GM13976 (cell line): ENCODE measurements at places on chromosomes 5 and 9.

DNA sequence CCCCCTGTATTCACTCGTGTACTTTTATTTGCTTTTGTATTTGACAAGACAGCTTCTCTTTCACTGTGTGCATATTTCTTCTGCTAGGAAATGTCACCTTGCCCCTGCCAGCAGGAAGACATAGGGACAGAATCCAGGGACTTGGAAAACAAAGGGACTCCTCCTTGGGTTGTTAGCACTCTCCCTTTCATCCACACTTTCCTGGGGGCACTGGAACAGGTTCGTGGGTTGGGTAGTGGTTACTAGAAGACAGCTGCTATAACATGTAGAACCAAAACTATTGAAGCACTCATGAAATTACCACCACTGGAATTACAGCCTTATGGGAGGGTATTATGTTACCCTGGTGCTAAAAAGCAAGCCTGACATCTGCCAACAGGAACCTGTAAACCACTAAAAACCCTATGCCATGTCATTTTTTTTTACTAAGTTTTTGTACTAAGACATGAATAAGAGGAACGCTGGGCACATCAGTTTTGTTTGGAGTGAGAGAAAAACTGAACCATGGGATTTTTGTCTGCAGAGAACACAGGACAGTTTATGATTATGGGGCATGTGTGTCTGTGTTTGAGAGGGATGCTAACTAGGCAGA is 4.7 kb upstream of the CCL28 start:
- no peak for DNase-seq

DNA sequence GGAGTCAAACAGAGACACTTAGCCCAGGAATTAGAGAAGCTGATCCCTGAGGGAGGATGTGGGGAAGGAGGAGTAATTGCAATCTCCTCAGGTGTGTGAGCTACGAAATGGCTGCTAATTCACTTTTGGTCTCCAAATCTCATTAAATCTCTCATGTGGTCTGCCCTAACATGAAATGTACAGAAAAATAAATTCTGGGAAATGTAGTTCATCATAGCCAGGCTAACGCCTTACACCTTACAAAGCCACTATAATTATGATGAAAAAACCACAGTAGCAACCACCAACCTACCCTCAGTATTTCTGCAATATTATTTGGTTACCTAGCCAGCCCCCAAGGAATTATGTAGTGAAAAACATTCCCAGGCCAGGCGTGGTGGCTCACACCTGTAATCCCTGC is 354.0 kb downstream of the TMEM167A start:
- DNase-seq = no peak

DNA sequence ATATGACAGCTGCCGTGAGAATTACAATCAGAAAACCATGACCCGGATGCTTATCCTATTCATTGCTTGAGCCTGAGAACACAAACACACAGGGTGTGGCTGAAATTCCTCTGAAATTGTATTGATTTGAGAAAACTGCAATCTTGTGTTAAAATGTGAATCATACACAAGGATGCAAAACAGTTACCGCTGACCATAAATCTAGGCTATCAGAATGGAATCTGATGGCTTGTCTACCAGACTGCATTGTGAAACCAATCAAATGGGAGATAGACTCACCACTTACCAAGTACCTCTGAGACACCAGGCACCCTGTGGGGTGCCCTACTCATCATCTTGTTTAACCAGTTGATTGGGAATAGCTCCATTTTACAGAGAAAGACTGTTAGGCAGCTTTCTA is 188.7 kb upstream of the MSX2 start:
- no peak for DNase-seq

GRCh38 chr5:108168915-108169314 is 213.0 kb downstream of the FBXL17 start:
- no peak for DNase-seq

DNA sequence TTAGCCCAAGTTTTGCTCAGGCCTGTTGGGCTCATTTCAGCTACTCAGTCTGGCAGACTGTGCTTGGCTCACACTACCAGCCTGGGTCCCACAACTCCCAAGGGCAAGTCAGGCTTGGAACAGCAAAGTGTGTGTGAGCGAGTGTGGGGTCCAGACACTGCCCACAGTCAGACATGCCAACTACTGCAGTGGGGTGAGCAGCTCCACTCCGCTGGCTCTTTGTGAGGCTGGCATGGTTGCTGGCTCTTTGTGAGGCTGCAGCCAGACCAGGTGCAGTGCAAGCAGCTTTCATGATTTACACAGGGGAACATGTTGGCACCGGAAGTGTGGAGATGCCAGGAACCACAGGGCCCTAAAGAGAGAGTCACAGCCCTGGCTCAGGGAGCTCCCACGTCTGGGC is 606.7 kb upstream of the FAM174A start:
- DNase-seq = no peak

- no peak for DNase-seq
Observed at GRCh38 chr9:93463638-93464248, 10.4 kb upstream of the FAM120AOS start.

GRCh38 chr9:118222375-118222774 is 518.2 kb downstream of the TLR4 start:
- no peak for DNase-seq

- no peak for DNase-seq
Observed at GRCh38 chr9:117815948-117816347, 111.7 kb downstream of the TLR4 start.

- no peak for DNase-seq
Observed at GRCh38 chr9:107177857-107178256, 105.2 kb upstream of the RAD23B start.

DNA sequence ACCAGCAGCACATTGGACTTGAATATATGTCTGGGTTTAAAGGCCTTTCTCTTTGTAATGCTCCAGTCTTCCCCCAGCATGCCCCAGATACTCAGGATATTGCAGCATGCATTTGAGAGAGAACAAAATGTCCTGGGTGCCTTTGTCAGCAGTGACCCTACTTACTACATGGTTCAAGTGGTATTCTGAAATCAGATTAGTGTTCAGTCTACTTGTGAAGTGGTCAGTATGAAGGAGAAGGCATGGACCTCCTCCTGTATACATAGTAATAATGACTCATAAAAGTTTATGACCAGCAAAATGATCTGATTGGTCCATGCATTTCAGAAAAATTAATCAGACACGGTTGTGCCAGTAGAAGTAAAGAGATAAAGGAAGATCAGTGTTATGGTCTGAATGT is 25.4 kb downstream of the GPR21 start:
- no peak for DNase-seq

DNA sequence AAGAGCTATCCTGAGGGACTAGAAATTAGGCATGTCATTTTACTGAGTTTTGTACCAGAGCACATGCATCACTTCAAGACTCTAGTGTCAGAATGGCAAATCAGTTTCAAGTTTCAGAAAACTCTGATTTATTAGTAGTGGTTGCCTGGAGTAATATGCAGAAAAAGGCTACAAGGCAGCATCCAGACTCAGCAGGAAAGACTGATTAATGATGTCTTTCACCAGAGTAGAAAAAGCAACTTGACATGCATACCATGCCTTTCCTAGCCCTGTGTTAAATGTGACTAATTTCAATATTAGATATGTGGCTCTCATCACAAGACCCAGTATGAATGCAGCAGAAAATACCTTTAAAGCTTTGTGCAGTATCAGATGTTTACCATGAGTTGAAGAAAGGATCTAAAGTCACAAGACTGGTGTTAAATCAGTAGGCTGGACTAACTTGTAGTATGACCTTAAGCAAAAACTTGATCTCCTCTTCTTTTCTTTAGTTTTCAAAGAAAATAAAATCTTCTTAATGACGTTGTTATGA is 1251.2 kb upstream of the C9orf72 start:
- DNase-seq = no peak

GRCh38 chr5:74948031-74948546 is 81.9 kb upstream of the FAM169A start:
- DNase-seq = no peak

GRCh38 chr9:131432597-131433301 is 38.9 kb downstream of the PRRC2B start:
- DNase-seq = no peak

DNA sequence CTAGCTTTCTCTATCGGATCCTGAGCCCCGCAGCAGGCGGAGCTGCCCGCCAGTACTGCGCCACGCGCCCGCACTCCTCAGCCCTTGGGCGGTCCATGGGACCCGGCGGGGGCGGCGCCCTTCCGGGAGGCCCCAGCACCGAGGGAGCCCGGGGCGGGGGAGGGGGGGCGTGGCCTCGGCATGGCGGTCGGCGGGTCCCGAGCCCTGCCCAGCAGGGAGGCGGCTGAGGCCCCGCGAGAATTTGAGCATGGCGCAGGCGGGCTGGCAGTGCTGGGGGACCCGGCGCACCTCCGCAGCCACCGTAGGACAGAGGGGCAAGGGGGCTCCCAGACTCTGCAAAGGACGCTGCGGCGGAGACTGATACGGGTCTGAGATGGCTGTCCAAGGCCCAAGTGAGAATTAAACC is 6.8 kb downstream of the ZDHHC11B start:
- peak; percentile 14 for DNase-seq

- peak; percentile 42 for DNase-seq
Observed at GRCh38 chr5:38258319-38259061, at the start of gene EGFLAM. Gene EGFLAM (plus strand): TSS chr5:38258559. CDS start chr5:38258755, 196 bp downstream.

DNA sequence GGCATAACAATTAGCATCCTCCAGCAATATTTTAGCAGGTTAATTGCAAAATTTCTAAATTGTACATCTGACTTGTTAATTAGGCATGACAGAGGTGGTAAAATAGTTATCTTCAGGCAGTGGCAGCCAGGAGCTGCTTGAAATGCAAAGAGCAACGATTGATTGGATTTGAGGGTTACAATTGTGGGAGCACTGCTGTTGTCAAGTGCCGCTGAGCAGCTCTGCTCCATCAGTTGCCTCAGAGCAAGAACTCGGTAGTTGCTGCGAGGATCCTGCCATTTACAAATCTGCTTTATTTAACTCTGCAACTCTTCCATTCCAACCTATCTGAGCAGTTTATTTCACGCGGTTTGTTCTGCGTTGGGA is 12.6 kb downstream of the PBX3 start:
- no peak for DNase-seq

GRCh38 chr9:71662082-71662481 is 106.2 kb downstream of the CEMIP2 start:
- DNase-seq = no peak

GRCh38 chr5:16901021-16901644 is 35.0 kb downstream of the MYO10 start:
- no peak for DNase-seq

GRCh38 chr9:135961811-135962695 is 880 bp upstream of the UBAC1 start:
- DNase-seq = no peak

DNA sequence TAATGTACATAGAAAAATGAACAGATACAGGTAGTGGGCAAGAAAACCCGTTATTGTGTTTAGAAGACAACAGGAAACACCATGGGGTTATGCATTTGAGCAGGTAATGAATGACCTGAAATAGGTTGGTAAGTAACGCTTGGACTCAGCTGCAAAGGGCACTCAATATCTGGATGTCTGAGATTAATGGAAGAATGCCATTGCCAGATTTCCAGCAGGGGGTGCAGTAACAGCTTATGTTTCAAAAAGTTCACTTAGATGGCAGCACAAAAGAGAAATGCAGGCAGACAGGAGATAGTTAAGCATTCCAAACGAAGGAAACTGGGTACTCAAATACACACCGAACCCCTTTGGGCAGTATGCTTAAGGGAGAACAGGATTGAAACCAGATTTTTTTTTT is 285.5 kb upstream of the VLDLR start:
- no peak for DNase-seq

DNA sequence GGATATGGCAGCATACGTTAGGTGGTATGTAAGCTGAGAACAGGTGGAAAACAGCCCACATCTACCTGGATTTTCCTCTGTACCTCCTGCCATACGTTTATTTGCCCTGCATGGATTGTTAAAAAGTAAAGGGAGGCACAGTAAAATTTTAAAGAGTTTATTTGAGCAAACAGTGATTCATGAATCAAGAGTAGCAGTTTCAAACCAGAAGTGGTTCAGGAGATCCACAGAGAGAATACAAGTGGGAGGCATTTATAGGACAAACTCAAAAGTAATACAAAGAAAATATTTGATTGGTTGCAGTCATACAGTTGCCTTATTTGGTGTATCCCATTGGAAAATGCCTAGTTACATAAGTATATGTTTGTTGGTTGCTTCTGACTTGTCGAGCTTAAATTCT is 117.6 kb downstream of the FAM170A start:
- no peak for DNase-seq

GRCh38 chr5:105508519-105508918 is 1945.9 kb upstream of the NUDT12 start:
- no peak for DNase-seq

GRCh38 chr9:130243015-130243881 is 22.3 kb upstream of the HMCN2 start:
- DNase-seq = peak; percentile 88

DNA sequence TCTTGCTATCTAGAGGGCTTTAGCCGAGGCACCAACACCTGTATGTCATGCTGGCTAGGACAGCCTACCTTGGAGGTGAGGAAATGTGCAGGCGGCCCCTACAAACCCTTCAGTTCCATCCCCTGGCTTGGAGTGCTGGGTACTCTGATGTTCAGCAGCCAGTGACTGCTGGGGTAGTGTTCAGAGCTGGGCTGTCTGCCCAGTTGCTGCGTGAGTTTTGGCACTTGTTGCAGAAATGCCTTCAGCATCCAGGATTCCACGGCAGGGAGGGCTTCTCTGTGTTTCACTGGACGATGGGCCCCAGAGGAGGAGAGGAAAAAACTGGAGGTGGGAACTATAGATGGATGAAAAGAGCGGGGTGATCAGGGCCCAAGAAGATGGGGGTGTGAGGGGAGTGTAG is 10.4 kb downstream of the SWI5 start:
- DNase-seq = no peak

GRCh38 chr5:142495531-142495930 is 170.7 kb upstream of the SPRY4 start:
- DNase-seq = no peak

GRCh38 chr5:132210944-132211343 is 16.7 kb downstream of the P4HA2 start:
- DNase-seq = no peak

GRCh38 chr9:37746448-37747270 is 6.9 kb upstream of the TRMT10B start:
- DNase-seq = no peak

GRCh38 chr5:156411957-156412356 is 85.0 kb downstream of the SGCD start:
- no peak for DNase-seq

- no peak for DNase-seq
Observed at GRCh38 chr5:148912714-148913398, 86.4 kb downstream of the ADRB2 start.

DNA sequence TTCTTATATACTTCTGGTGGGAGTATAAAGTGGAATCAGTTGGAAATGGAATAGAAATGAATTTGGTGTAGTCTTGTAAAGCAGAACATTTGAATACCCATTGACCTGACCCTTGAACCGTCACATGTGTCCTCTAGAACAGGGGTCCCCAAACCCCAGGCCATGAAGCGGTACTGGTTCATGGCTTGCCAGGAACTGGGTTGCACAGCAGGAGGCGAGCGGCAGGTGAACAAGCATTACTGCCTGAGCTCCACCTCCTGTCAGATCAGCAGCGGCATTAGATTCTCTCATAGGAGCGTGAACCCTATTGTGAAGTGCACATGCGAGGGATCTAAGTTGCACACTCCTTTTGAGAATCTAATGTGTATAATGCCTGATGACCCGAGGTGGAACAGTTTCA is 80.0 kb downstream of the RANBP17 start:
- DNase-seq = no peak
